ENCODE measurements at places on chromosomes 7 and 10. TPM values are rescaled to one million over a fixed set of nuclear protein-coding genes. Genes with fewer than 3 reads are reported as not detected.

CHN2 gene
- 30.5 TPM for polyA plus RNA-seq

CCDC136 gene
- polyA plus RNA-seq: 0.38 TPM

FIGNL1 gene
- polyA plus RNA-seq: 6.3 TPM

AGBL3 gene
- polyA plus RNA-seq: 2.0 TPM

SPDYE1 gene
- polyA plus RNA-seq: not detected

MOGAT3 gene
- polyA plus RNA-seq: 39.2 TPM

OR2A12 gene
- polyA plus RNA-seq: 0.18 TPM

LRRC18 gene
- polyA plus RNA-seq: not detected

SNX8 gene
- polyA plus RNA-seq: 46.2 TPM

ATP5F1C gene
- polyA plus RNA-seq: 407 TPM

PARD3 gene
- polyA plus RNA-seq: 40.9 TPM
